ENCODE measurements at places on chromosomes 7 and 10.

GRCh38 chr10:131243076-131243475 lies 68.4 kb downstream of the TCERG1L start:
- no peak for DNase-seq

GRCh38 chr10:71161425-71161824 lies 50.9 kb upstream of the UNC5B start:
- no peak for DNase-seq

- DNase-seq: no peak
Observed at GRCh38 chr7:105096306-105096705, 82.3 kb downstream of the KMT2E start.

DNA sequence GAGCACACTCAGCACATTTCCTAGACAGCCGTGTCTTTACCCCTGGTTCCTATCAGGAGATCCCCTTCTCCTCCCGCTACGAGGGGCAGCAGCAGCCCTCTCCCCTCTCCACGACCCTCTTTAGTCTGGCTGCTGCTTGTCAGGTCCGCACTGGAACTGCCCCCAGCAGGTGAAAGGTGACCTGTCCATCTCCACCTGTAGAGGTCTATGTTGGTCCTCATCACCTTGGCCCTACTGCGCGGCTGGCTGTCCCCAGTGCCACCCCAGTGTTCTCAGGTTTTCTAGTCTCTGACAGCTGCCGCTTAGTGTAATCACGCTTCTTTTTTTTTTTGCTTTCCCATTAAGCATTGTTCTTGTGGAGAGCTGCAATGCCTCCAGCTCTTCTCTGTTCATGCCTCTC lies 545.7 kb downstream of the SDK1 start:
- no peak for DNase-seq

DNA sequence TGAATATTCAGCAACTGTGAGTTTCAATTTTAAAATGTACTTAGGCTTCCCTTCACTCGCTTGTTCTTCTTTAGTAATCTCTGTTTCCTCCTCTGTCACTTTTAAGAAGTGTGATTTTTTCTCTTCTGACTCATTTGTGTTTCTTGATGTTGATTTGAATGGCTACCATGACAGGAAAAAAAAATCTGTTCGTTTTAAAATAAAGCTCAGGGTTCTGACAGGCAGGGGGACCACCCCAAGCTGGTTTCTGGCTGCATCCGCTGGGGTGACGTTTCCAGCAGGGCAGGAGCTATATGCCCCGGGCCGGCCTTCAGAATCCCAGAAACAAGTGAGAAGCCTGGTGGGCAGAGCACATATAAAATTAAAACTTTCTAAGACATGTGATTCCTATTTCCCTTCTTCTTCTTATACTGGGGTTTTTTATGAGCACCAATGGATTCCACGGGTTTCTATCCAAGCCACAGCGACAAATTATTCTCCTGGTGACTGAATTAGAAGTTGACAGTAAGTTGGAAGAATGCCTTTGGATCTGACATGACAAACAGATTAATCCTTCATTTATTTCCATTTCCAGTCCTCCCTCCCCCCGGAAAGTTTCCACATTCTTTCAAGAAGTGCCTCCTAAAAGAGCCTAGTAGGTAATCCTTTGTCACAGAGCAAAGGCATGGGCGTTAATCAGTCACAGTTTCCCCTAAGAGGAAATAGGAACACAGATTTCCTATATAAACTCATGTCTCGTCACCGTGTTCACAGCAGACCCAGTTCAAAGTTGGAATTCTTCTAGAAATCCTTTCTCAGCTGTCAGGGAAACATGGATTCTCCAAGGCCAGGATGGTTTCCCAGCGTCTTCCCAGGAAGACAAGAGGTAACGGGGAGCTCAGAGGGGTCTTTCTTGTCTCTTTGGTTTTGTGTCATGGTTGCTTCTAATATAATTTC lies 79.9 kb downstream of the PTPRE start:
- DNase-seq: no peak

DNA sequence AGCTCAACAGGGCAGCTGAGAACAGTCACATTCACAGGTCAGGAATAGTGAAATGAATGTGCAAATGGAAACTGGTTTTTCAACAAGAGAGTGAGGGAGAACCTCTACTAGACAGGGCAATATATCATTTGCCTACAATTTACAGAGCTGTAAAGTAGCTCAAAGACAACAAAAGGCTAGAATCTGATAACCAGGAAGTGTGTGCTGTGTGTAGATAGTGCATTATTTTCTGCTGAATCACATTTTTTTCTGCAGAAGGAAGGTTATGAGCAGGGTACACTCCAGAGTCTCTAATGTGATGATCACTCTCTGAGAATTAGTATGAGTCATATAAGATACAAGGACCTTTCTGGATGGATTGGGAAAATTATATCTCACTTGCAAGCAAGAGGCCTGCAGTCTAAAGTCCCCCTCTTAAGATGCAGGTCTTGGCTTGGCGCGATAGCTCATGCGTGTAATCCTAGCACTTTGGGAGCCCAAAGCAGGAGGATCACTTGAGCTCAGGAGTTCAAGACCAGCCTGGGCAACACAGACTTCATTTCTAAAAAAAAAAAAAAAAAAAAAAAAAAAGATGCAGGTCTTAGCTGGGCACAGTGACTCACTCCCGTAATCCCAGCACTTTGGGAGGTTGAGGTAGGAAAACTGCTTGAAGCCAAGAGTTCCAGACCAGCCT lies 59.9 kb upstream of the COBL start:
- DNase-seq: no peak

GRCh38 chr7:90210981-90211380 lies 559 bp upstream of the STEAP2 start:
- DNase-seq: no peak

GRCh38 chr10:48306870-48307710 lies 613 bp downstream of the MAPK8 start:
- DNase-seq: no peak

GRCh38 chr7:110507369-110507768 lies 583.6 kb upstream of the LRRN3 start:
- DNase-seq: no peak

GRCh38 chr10:131187926-131188325 lies 123.6 kb downstream of the TCERG1L start:
- no peak for DNase-seq

DNA sequence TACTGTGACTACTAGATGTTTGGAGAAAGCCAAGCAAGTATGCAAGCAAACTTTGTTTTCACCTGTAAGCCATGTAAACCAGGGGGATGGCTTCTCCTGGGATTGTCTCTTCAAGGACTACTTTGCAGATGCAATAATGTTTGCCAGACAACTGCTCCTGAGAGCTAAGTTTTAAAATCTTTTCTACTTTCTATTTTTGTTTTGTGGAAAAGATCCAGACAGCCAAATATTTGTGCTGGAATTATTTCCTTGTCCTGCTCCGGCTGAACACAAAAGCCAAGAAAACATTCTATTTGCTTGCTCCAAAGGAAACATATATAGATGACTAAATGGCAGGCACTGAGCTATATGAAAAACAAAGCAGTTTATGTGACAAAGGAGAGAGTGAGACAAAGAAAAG lies 51.6 kb downstream of the TFPI2 start:
- no peak for DNase-seq

- no peak for DNase-seq
Observed at GRCh38 chr7:99139036-99139435, 4.9 kb downstream of the SMURF1 start.

GRCh38 chr7:83648464-83649241 lies at the start of gene SEMA3E:
SEMA3E (minus strand) TSS chr7:83649139.
- no peak for DNase-seq

DNA sequence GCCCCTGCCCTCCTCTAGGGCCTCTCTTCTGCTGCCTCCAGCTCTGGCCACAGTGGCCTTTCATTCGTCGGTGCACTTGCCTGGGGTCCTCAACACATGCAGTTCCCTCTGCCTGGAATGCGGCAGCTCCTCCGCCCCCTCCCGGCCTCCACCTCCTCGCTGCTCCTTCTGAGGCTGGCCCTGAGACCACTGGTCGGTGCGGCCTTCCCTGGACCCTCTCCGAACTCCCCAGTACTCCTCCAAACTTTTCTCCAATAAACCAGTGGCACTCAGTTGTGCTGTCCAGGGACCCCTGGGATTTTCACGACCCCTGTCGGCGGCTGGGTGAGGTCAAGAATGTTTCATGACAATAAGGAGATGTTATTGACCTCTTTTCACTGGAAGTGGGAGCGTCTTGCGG lies 53.5 kb downstream of the BMS1 start:
- no peak for DNase-seq

- no peak for DNase-seq
Observed at GRCh38 chr7:111025006-111025405, 65.9 kb upstream of the LRRN3 start.

- no peak for DNase-seq
Observed at GRCh38 chr10:93412801-93413200, 69.3 kb downstream of the MYOF start.

- no peak for DNase-seq
Observed at GRCh38 chr7:159130820-159131219, 13.8 kb downstream of the VIPR2 start.

- DNase-seq: no peak
Observed at GRCh38 chr10:97291357-97292096, 910 bp downstream of the ARHGAP19 start.

GRCh38 chr7:158664406-158664805 lies 40.2 kb downstream of the NCAPG2 start:
- no peak for DNase-seq

GRCh38 chr10:62462461-62462860 lies 88.3 kb downstream of the ZNF365 start:
- DNase-seq: no peak

- no peak for DNase-seq
Observed at GRCh38 chr10:74586088-74586585, 240.3 kb upstream of the KAT6B start.

GRCh38 chr10:88080213-88080612 lies 216.8 kb downstream of the PTEN start:
- DNase-seq: no peak

DNA sequence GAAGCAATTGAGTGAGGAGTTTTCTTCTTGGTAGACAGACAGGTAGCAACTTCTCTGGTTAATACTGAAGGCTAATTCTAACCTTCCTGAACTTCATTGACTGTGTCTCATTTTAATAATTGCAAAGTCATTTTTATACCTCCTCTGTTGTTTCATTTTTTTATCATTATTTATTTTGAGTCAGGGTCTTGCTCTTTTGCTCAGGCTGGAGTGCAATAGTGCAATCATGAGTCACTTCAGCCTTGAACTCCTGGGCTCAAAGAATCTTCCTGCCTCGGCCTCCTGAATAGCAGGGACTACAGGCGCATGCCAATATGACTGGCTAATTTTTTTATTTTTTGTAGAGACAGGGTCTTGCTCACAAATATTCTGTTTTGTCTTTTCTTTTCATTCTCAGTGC lies 45.4 kb downstream of the APBB1IP start:
- no peak for DNase-seq

DNA sequence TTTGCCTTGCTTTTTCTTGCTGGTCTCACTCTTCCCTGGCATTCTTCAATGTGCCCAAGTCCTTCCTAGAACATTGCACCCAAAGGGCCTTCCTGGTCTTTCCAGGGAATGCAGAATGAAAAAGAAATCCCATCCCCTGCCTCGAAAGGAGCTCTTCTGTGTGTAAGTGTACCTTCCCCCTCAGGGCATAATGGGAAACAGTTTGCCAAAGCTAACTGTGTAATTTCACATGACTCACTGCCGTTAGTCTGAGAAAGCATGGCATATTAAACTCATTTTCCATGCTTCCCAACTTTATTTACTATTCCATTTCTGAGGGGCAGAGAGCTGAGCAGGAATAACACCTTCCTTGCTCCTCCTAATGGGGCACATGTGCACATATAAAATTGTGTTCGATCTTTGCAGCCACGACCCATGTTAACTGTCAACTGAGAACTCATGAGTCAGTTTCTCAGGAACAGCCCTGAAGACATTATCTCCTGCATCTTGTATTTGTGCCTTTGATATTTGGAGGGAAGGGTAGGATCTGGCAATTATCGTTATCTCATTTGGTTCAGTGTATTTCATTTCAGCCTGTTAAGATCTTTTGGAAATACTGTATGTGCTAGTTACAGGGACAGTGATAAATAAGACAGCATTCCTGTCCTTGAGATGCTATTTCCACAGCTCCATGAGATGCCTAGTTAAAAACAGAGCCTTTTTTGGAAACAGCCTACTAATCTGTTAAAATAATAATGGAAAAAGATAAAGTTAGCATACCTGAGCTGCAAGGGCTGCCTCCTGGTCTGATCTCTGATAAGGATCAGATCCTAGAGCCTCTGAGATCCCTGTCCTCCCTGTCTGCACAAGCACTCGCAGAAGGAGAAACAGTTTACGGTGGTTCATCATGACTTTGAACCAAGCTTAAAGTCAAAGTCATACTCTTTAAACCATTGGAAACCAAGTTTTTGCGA lies 42.3 kb downstream of the IKZF1 start:
- no peak for DNase-seq

- peak; percentile 79 for DNase-seq
Observed at GRCh38 chr7:28272461-28272877, 91.9 kb upstream of the JAZF1 start.

GRCh38 chr10:29132551-29133111 lies 156.2 kb upstream of the LYZL1 start:
- DNase-seq: no peak

DNA sequence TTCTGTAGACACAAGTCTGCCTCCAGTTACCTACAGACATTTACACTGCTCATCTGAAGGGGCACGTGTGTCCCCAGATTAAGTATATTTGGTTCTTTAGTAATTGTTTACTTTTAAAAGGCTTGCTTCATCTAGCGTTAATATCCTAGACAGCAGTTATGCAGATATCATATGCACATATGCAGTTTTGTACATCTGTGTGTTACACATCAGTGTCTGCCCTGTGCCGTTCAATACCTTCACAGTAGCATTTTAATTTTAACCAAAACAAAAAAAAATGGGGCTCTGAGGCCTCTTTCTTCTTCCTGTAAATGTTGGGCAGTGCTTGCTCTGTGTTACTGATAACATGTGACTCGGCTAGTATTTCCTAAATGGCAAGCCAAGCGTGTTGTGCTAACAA lies 331.4 kb upstream of the MGMT start:
- no peak for DNase-seq

DNA sequence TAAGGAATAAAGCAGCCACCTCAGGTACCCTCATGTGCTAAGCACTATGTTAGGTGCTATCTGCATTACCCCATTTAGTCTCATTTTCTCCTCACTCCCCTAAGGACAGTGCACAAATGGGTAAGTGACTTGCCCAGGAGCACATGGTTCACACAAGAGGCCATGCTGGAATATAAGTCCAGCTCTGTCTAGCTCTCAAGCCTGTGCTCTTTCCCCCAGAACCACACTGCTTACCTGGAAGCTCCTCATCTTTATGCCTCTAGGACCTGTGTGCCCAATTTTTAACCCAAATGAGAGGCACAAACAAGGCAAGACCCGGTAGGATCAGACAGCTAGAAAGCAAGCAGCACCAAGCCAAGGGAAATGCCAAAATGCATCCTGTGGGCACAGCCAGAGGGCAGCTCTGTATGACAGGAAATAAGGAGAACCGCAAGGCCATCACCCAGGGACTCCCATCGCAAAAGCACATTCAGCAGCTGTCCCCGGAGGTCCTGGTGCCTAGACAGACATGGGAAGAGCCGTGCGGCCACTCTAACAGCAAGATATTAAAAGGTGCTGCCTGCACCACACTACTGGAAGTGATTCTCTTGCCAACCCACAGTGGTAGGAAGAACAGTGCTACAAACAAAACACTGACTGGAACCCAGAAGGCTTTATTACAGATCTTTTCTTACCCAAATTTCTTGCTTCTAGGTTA lies 88.1 kb downstream of the GSAP start:
- no peak for DNase-seq

GRCh38 chr7:55073976-55074528 lies 55.2 kb downstream of the EGFR start:
- DNase-seq: no peak

GRCh38 chr10:121568275-121568674 lies 30.0 kb downstream of the FGFR2 start:
- no peak for DNase-seq

- no peak for DNase-seq
Observed at GRCh38 chr10:3825244-3825643, 40.2 kb upstream of the KLF6 start.
